AG04449 (cell line): ENCODE measurements at places on chromosomes 12 and 14.

GRCh38 chr14:71533390-71533789, 398.8 kb upstream of the RGS6 start:
- DNase-seq = no peak

GRCh38 chr12:131914179-131914702, 14.8 kb upstream of the PUS1 start:
- DNase-seq = no peak

GRCh38 chr12:46177837-46178608, 90.8 kb downstream of the SLC38A1 start:
- no peak for DNase-seq

DNA sequence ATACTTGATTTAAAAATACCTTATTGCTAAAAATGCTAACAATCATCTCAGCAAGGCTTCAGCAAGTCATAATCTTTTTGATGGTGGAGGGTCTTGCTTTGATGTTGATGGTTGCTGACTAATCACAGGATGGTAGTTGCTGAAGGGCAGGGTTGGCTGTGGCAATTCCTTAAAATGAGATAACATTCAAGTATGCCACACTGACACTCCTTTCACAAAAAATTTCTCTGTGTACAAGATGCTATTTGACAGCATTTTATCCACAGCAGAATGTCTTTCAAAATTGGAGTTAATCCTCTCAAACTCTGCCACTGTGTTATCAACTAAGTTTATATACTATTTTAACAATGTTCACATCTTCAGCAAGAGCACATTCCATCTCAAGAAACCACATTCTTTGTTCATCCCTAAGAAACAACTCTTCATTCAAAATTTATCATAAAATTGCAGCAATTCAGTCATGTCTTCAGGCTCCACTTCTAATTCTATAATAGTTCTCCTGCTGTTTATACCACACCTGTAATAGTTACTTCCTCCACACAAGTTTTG, 16.1 kb downstream of the SCAF11 start:
- DNase-seq = no peak

- no peak for DNase-seq
These were observed 8.6 kb upstream of the CHD4 start for GRCh38 chr12:6615802-6616201.

- no peak for DNase-seq
These were observed 137.1 kb downstream of the HMGA2 start for GRCh38 chr12:65961190-65962035.

GRCh38 chr12:27012239-27012981, 1.8 kb downstream of the TM7SF3 start:
- no peak for DNase-seq

GRCh38 chr14:72177251-72177650, 245.0 kb downstream of the RGS6 start:
- no peak for DNase-seq

DNA sequence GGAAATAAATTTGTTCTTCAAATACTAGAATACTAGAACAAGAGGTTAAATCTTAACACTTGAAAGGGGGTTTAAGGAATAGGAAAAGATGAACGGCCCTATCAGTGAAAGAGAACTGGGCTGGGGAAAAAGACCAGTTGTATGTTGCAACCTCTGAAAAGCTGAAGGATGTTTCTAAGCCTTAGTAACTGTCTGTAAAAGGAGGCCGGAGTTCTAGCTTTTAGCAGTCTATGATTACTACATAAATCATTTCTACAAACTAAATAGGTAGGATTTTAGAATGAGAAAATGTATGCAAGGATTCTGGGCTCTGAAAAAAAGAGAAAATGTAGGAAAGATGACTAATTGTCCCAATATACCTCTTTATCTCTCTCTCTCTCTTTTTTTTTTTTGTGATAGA, 4.9 kb downstream of the CERS5 start:
- DNase-seq = no peak

DNA sequence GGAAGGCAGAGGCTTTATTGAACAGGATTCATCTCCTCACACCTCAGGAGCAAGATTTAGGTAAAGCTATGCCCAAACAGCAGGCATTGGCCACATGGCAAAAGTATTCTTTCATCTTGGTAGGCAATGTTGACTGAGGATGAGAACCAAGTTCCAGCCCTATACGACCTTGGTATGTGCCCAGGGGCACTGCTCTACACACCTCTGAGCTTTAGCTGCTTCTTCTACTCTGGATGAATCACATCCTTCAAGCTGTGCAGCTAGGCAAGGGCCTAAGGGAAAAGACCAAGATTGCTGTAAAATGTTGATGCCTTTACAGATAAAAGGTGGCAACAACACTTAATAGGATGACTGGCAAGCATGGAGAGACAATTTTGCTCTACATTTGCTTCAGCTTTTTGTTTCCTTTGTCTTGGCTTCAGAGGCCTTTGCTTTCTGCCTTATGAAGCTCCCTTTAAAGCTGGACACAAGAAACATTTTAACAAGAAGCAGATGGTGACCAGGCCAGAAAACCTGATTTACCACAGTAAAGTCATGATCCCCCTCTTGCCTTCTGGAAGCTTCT, 183.3 kb upstream of the KITLG start:
- DNase-seq = no peak

- no peak for DNase-seq
These were observed 50.5 kb downstream of the KITLG start for GRCh38 chr12:88529531-88530488.

DNA sequence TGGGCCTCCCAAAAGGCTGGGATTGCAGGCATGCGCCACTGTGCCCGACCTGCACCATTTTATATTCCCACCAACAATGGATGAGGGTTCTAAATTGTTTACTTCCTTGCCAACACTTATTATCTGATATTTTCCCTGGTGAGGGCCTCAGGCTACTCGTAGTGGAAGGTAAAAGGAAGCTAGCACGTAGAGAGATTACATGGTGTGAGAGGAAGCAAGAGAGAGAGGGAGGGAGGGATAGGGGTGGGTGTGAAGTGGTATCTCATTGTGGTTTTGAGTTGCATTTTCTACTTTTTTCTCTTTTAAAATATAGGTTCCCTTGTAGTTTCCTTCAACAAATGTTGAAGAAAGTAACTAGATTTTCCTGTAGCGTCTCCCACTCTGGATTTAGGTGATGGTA, 30.9 kb downstream of the MYO1H start:
- DNase-seq = no peak

DNA sequence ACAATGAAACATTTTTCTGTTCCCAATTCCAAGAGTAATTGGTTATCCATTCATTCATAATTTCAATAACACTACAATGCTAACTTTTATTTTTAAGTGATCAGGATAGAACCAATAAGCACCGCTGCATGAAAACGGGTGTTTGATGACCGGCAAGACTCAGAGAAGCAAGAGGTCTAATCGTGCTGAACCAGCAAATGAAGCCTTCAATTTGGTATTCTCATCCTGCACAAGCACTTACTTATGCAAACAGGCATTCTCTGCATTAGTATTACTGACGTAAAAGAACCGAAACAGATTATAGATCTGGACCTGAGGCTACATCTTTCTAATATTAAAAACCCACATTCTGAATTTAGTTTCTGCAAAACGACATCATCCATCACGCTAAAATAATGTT, 67.7 kb downstream of the RBM19 start:
- no peak for DNase-seq

DNA sequence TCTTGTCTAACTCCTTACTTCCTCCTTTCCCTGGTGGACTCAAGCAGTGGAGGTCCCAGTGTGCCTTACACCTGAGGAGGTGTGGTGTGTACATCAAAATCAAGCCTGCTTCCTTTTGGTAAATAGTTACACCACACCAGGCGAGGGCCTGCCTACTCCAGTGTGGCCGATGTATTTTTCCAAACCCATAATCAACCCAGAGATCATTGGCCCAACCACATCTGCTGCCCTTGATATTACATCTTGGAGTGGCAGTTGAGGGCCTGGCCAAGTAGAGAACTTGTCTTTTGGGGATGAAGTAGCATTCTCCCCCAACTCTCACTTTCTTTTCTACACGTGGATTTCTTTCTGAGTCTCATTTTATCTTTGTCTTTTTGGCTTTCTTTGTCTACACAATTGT, 187.4 kb downstream of the EFCAB11 start:
- DNase-seq = no peak
